Urothelium cell line (cell line): ENCODE measurements at places on chromosomes 1 and 21.

- DNase-seq, result no peak
Measured at GRCh38 chr1:20321573-20321972, 30.9 kb downstream of the VWA5B1 start.

DNA sequence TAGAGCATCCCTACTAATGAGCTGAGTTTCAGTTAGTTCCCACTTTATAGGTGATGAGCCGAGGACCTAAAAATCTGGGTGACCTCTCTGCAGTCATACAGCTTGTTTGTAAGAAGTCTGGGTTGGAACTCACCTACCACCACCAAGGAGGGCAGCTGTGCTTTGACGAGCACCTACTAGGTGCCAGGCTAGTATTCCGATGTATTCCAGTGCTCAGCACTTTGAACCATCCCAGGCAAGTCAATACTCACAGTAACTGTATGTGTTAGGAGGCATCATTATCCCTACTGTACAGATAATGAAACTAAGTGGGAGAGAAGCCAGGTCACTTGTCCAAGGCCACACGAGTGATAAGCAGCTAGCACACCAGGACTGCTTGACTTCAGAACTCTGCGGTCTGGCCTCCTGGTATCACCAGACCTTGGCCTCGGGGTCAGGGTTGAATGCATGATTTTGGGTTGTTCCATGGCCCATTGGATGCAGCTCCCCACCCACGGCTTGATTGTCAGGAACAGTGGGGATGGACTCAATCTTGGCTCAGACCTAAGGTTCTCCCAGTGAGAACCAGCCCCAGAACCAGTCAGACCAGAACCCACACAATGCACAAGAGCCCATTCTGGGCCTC is 20.7 kb downstream of the ECE1 start:
- no peak for DNase-seq

GRCh38 chr1:981955-982558 is at the start of gene PERM1:
PERM1 (minus strand) TSS chr1:982093; CDS start chr1:981029, 1,064 bp downstream.
- no peak for DNase-seq

- DNase-seq, result no peak
Measured at GRCh38 chr1:91026320-91026719, 4.5 kb upstream of the ZNF644 start.

DNA sequence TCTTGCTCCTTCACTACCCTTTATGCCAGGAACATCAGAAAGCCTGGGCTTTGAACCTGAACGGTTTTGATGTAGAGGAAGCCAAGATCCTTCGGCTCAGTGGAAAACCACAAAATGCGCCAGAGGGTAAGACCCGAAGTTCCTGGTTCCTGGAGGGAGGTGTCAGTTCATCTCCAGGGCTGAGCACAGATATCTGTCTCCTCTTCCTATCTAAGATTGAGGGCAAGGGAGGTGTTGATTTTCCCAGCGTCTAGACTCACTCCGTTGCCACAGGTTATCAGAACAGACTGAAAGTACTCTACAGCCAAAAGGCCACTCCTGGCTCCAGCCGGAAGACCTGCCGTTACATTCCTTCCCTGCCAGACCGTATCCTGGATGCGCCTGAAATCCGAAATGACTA is 915 bp downstream of the CDC20 start:
- DNase-seq, result no peak

DNA sequence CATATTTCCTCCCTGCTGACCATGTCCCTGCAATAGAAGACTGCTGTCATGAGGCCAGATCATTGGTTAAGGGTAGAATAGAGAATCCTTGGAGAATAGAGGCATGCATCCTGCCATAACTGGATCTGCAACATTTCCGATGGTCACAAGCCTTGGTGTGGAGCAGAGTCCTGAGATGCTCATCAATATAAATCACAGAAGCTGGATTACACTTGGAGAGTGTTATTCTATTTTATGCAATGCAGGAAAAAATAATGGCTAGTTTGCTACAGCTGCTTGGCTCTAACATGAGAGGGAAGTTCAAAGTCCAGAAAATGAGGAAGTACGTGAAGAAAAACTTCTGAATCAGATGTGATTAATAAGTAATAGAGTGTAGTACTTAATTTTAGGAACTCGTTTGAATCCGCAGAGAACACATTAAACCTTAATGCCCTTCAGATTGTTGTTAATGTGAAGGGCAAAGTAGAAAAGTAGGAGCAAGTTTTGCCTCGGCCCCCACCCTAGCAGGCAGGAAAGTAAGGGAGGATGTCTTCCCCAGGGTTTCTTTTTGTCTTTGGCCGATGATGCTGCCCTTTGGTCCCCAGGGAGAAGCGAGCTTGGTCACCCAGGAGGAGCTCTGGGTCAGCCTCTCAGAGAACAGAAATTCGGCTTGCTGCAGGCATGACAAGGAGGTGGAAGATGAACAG is 59.5 kb downstream of the KCNK1 start:
- DNase-seq, result no peak

- no peak for DNase-seq
Measured at GRCh38 chr21:45969921-45970673, 11.5 kb upstream of the COL6A1 start.

GRCh38 chr1:228751360-228752098 is 16.2 kb downstream of the RHOU start:
- DNase-seq, result no peak

GRCh38 chr1:159851407-159851806 is 11.1 kb downstream of the VSIG8 start:
- no peak for DNase-seq

DNA sequence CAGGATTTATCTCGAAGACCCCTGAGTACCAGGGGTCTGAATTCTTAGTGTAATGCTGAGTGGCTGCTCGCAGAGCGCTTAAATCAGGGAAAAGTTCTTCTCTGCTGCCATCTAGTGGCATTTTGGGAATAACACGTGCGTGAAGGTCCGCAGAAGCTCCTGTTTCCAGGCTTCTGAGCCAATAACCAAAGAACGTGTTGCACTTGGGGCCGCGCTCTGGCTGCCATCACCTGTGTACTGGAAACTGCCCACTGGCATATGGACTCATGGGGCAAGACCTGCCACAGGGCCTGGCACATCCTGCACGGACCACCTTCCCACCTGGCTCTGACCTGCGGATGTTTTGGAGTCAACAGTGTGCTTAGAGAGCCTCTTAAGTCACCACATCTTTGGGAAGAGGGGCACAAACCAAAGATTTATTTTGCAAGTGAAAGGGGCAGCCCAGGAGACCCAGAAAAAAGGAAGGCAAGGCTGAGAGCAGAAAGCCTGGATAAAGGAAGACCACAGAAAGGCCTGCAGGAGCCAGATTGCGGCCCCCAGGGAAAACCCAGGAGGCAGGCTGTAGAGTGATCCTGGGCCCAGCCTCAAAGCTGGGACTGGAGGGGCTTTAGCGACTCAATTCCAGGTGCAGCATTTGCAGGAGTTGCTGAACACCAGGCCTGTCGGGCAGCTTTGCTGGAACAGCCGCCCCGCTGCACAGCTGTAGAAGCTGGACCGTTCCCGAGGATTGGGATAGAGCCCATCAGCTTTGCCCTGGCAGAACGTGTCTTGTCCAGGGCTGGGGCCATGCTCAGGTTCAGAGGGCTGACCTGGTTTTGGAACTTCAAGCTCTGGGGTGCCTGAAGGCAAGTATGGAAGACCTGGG is 13.0 kb downstream of the CHIT1 start:
- peak; percentile 72 for DNase-seq
